ENCODE measurements at places on chromosomes 12 and 14.

- no peak for DNase-seq
Observed at GRCh38 chr14:22962061-22962676, 5.3 kb upstream of the HAUS4 start.

DNA sequence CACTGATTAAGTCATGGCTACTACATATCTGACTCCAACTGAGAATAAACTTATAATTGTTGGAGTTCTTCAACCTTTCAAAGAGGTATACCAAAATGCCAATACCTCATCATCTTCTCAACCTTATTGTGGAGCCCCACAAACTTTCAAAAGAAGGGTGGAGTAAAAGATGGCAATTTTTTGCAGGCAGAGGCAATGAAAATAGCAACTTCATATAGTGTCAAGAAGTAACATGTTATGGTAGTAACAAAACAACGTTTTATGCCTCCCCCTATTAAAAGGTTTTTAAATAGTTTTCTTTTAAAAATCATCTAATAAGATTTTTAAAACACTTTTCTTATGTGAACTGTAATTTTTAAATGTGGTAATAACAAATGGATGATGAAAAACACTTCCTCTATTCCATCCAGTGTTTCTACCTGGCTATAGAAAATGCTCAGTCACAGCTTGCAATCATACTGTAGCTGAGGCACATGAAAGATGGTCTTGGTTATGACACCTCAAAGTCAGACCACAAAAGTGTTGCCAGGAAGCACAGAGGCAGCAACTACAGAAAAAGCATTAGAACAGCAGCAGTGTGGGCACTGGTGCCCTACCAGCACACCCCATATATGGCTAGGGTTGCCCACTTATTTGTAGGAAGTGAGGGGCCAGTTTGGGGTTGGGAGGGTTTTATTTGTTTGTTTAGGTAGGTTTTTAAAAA lies 7.0 kb downstream of the PPP1R12A start:
- DNase-seq: no peak

DNA sequence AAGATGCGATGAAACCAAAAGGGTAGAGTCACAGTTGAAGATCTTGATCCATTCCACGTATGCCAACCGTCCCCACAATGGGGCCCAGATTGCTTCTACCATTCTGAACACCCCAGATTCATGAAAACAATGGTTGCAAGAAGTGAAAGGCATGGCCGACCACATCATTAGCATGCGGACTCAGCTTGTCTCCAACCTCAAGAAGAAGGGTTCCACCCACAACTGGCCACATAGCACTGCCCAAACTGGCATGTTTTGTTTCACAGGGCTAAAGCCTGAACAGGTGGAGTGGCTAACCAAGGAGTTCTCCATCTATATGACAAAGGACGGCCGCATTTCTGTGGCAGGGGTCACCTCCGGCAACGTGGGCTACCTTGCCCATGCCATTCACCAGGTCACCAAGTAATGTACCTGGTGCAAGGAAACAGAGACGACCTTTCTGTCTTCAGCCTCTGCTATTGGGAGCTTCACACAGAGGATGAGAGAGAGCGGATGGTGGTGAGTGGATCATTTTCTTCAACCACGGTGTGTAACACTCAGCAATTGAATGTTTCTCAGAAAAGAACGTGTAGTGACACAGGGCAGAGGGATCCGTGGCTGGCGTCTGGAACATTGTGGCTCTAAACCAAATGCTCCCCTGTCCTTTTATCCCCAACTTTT lies 26.8 kb upstream of the CLEC2D start:
- no peak for DNase-seq

GRCh38 chr12:109432431-109432830 lies 44.7 kb downstream of the KCTD10 start:
- DNase-seq: no peak

- DNase-seq: no peak
Observed at GRCh38 chr12:68263366-68263765, 10.0 kb upstream of the IL22 start.

- DNase-seq: no peak
Observed at GRCh38 chr14:53108292-53109104, 44.6 kb downstream of the DDHD1 start.

GRCh38 chr14:95314609-95315008 lies 5.1 kb downstream of the CLMN start:
- no peak for DNase-seq

DNA sequence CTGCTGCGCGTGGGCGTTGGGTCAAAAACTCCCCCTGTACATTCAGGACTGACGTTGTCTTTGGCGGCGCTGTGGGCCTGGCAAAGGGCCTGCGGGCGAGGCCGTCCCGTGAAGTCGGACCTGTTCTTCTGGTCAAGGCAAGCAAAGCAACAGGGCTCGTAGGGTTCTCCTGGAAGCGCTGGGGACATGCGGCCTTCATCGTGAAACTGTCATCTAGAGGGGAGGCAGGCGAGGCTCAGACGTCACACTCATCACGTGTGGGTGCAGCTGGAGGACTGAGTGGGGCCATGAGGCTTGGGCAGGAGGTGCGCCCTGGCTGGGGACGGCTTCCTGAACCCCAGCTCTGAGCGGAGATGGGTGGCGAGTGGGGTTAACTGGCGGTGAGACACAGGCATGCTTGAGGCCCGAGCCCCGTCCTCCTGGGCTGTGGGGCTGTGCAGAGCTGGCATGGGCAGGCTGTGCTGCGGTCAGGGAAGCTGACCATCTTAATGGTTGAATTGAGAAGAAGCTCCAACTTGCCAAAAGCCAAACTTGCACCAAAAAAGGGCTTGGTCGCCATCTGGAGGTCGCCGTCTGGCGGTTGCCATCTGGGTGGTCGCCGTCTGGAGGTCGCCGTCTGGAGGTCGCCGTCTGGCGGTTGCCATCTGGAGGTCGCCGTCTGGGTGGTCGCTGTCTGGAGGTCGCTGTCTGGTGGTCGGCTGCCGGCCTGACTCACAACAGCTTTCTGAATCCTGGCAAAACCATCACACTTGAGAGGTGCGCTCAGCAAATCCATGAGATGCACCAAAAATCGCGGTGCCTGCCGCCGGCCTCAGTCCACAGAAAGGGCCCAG lies 66.2 kb downstream of the NOC4L start:
- no peak for DNase-seq

DNA sequence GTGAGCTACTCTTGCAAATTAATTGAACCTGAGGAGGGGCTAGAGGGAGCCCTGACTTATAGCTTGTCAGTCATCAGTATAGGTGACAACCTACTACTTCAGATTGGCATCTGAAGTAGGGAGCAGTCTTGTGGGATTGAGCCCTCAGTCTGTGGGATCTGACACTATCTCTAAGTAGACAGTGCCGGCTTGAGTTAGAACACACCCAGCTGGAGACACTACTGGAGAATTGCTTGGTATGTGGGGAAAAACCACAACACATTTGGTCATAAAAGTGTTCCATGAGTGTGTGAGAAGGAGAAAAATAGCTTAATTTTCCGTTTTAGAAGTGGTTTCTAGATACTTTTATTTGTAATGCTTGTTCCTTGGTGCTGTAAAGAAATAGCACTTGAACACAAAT lies 30.5 kb upstream of the DDHD1 start:
- no peak for DNase-seq

DNA sequence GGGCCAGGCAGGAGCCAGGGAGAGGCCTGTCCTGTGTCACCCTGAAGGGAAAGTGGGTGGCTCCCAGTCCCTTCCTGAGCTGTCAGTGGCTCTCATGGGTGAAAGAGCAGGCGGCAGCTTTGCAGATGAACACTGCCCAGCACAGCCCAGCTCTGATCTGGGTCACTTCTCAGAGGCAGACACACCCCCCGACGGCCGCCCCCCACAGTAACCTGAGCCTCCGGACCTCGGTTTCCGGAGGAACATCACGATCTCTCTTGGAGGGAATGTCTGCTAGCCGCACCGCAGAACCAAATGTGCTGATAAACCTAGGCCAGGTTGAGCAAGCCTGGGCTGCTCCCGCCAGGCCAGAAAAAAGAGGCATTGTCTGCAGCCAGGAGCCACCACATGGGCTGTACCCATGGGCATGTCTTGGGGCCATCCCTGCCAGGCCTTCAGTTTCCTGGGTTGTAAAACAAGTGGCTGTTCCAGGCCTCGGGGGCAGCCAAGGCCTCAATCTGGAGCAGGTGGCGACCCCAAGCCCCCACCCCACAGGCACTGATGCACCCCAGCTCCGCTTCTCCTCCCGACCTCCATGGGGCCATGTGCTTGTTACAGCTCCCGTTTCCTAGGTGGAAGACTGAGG lies 57.6 kb downstream of the NCOR2 start:
- peak; percentile 73 for DNase-seq

- no peak for DNase-seq
Observed at GRCh38 chr12:2390850-2391390, 338.1 kb downstream of the CACNA1C start.

DNA sequence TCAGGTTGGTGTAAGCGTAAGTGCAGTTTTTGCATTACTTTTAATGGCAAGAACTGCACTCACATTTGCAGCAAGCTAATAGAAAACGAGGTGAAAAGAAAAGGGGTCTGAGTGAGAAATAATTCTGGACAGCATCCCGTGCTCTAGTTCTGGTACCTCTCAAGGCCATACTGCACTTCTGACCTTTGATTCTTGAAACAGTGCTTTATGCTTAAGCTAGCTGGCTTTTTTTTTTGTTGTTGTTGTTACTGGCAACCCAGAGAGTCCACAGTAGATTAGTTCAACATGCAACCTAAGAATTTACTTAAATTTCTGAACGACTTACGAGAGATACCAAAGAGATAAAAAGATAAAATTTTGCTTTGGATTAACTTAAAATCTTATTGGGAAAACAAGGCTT lies 75.2 kb upstream of the PRKD1 start:
- DNase-seq: no peak

DNA sequence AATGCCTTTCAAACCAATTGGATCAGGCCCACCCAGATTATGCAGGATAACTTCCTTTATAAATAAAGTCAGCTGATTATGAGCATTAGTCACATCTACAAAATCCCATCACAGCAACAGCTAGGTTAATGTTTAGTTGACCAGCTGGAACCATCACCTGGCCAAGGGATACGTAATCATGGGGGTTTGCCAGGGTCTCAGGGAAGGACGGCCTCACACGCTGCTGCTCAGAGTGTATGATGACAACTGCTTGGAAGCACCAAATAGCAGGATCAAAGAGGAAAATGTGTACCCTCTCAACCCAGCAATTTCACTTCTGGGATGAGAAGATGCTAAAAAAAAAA lies 162.6 kb downstream of the SLC15A4 start:
- DNase-seq: no peak

DNA sequence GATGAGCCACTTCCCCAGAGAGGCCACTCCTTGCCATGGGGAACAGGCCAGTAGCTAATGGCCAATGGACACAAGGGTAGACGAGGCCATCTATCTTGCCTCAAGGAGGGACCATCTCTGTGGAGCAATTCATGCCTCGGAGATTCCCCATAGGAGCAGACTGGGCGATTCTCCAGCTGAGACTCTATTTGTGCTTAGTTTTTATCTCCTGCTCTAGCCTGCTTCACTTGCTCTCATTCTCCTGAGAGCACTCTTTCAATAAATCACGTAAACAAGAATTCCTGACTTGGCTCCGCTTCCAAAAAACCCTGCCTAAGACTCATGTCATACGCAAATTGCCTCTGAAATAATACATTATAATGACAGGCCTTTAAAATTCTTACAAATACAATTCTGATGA lies 396.4 kb upstream of the USP15 start:
- no peak for DNase-seq

DNA sequence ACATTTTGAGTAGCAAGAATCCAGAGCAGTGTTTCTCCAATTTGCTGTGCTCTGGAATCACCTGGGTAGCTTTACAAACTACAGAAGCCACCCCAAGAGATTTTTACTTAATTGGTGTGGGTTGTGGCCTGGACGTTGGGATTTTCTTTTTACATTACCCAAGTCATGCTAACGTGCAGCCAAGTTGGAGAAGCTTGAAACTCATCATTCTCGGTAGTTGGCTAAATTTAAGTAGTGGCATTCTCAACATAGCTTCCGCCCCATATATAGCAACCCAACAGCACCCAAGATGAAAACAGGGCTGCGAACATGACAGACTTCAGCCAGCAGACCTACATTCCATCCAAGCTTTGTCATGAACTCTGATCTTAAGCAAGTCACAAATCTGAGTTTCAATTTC lies 25.0 kb downstream of the DAD1 start:
- DNase-seq: no peak

- no peak for DNase-seq
Observed at GRCh38 chr12:77352946-77353345, 287.6 kb upstream of the E2F7 start.

DNA sequence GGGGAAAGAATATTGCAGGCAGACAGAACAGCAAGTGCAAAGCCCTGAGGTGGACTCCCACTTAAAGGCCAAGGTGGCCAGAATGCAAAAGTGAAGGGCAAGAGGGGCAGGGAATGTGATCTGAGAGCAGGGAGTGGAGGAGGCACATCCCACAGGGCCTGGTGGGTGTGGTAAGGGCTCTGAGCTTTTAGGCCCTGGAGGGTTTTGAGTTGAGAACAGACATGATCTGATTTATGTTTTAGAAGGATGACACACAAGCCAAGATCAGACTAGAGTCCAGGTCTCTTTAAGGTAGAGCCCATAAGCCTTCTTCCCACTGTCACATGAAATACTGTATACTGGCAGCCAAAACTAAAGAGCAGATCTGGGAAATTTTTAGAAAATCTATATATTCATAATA lies 162.5 kb downstream of the SLC38A4 start:
- DNase-seq: no peak

DNA sequence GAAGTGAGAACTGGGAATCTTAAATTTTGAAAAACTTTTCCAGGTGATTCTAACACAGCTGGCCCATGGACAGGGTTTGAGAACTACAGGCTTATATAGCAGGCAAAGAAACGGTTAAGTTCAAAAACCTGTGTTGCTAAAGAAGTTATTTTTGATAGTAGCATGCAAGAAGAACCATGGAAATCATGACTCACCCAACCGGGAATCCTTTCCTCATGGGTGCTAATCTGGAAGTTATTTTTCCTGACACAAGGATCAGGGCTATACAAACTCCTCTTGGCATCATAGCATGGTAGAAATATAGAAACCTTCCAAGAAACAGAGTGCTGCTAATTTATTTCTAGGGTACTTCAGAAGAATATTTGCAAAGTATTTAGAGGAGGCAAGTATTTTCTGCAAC lies 588.7 kb downstream of the CCER1 start:
- no peak for DNase-seq

GRCh38 chr12:129563266-129563665 lies 340.6 kb downstream of the TMEM132D start:
- DNase-seq: no peak

GRCh38 chr12:7695566-7696197 lies at the start of gene GDF3:
GDF3 (minus strand) TSS chr12:7695775; CDS start chr12:7695728, 47 bp downstream.
- DNase-seq: no peak

- no peak for DNase-seq
Observed at GRCh38 chr12:58888131-58888783, 32.0 kb downstream of the LRIG3 start.

- no peak for DNase-seq
Observed at GRCh38 chr14:57816568-57817284, 49.2 kb downstream of the SLC35F4 start.

DNA sequence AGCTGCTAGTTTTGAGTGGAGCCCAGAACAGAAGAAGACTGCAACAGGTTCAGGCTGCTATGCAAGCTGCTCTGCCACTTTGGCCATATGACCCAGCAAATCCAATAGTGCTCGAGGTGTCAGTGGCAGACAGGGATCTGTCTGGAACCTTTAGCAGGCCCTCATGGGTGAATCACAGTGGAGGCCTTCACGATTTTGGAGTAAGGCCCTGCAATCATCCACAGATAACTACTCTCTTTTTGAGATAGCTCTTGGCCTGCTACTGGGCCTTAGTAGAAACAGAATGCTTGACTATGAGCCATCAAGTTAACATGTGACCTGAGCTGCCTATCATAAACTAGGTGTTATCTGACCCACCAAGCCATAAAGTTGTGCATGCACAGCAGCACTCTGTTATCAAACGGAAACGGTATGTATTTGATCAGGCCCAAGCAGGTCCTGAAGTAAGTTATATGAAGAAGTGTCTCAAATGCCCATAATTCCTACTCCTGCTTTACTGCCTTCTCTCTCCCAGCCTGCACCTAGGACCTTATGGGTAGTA lies 116.9 kb upstream of the CCDC196 start:
- no peak for DNase-seq

Measured in HuH-7 (cell line).